ENCODE measurements at places on chromosomes 2 and 18.

DNA sequence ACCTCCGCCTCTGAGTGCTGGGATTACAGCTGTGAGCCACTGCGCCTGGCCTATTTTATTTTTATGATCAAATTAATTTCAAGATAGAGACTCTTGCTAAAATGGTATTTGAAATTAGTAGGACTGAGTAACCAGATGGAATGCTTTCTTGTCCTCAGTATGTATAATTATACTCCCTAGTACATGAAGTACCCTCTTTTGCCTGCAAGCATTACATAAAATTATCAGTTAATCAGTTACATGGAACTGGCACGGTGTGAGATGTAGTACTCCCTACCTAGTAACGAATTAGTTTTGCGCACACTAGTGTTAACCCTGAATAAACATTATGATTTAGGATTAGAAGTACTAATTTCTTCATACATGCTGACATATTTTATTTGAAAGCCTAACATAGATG lies 41.6 kb downstream of the RBBP8 start:
- no peak for DNase-seq

GRCh38 chr2:121783180-121783579 lies 27.7 kb downstream of the TSN start:
- no peak for DNase-seq

- no peak for DNase-seq
Measured at GRCh38 chr18:78814766-78815165, 164.9 kb upstream of the SALL3 start.

DNA sequence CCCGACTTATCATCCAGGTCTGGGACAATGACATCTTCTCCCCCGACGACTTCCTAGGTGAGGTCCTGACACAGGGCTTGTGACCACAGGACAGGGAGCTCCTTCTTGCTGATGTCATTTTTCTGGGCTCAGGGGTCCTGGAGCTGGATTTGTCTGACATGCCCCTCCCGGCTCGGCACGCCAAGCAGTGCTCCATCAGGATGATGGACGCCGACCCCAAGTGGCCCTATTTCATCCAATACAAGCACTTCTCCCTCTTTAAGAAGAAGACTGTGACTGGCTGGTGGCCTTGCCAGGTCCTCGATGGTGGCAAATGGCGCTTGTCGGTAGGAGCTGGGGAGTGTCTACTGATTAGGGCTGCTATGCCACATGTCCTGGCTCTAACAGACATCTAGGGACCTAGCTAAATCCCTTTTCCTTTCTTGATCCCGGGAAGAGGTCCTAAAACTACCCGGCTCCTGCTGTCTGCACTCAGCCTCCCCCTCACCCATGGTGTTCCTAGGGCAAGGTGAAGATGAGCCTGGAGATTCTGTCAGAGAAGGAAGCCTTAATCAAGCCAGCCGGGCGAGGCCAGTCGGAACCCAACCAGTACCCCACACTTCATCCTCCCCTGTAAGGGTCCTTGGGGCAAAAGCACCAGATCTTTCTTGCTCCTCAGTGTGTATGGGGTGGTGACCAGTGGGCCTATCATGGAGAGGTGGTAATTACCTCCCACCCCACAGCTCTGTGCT lies 36.7 kb downstream of the LMAN2L start:
- no peak for DNase-seq

GRCh38 chr2:18517386-18517785 lies 43.1 kb downstream of the RDH14 start:
- no peak for DNase-seq

- DNase-seq: no peak
Measured at GRCh38 chr2:20452551-20452950, 5.7 kb downstream of the RHOB start.

- no peak for DNase-seq
Measured at GRCh38 chr2:142286618-142287017, 155.8 kb upstream of the LRP1B start.

- DNase-seq: no peak
Measured at GRCh38 chr2:33051586-33052360, 105.0 kb downstream of the LTBP1 start.

GRCh38 chr18:13672657-13673056 lies 53.7 kb downstream of the FAM210A start:
- no peak for DNase-seq

All from non-pigmented ciliary epithelial cell (primary cell).